Activated T-cell treated with anti-CD3 and anti-CD28 coated beads, Interleukin-2, amount 50 U/mL, for 72 hours (primary cell): ENCODE measurements at places on chromosomes 11 and 22. TPM values are rescaled to one million over a fixed set of nuclear protein-coding genes. Genes with fewer than 3 reads are reported as not detected.

The ZDHHC13 gene
- total RNA-seq, result 25.1 TPM

The PVALB gene
- not detected for total RNA-seq

The CCDC116 gene
- 0.22 TPM for total RNA-seq

The TIGD3 gene
- 1.8 TPM for total RNA-seq

The MS4A6E gene
- not detected for total RNA-seq

The NPAS4 gene
- not detected for total RNA-seq

The MIOX gene
- 3.4 TPM for total RNA-seq

The TRIM48 gene
- not detected for total RNA-seq

The SF3A1 gene
- total RNA-seq, result 325 TPM

The C11orf87 gene
- total RNA-seq, result not detected

The CHRM1 gene
- not detected for total RNA-seq

The HDAC10 gene
- 52.1 TPM for total RNA-seq

The GNG3 gene
- total RNA-seq, result not detected

The MRGPRX3 gene
- total RNA-seq, result not detected

The GPR83 gene
- 0.12 TPM for total RNA-seq

The VWCE gene
- total RNA-seq, result 11.8 TPM

The GNAZ gene
- 0.89 TPM for total RNA-seq

The GGTLC3 gene
- not detected for total RNA-seq

The DCHS1 gene
- 2.9 TPM for total RNA-seq
